ENCODE measurements at places on chromosomes 11 and 22.

GRCh38 chr11:78564490-78565467 lies 9.9 kb downstream of the NARS2 start:
- peak; percentile 76 for DNase-seq

- no peak for DNase-seq
These were observed 660.1 kb downstream of the OPCML start for GRCh38 chr11:132872211-132872610.

GRCh38 chr11:65426839-65427690 lies 4.5 kb downstream of the NEAT1 start:
- DNase-seq: no peak

DNA sequence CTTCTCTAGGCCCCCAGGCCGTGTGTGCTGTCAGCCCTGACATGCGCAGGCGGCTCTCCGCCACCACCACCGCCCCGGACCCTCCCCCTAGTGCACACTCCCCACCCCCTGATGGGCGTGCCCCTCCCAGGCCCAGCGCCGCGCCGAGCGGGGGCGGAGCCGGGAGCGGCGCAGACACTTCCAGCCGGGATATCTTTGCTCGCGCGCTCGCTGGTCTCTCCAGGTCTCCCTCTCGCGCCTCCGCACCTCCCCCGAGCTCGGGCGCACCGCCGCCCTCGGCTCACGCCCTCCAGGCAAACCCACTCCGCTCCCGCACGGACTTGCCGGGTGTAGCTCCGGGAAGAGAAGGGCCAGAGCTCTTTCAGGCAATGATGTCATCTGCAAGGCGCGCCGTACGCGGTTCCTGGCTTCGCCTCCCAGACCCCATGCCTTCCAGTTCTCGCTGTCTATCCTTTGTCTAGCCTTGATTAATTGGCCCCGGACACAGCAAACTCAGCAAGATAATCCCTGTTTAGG lies at the start of gene SCN3B:
Gene SCN3B, minus strand, starts transcription at position 59 of the 516 bp plus-strand sequence. CDS start 823 bp downstream, outside the sequence.
- no peak for DNase-seq

DNA sequence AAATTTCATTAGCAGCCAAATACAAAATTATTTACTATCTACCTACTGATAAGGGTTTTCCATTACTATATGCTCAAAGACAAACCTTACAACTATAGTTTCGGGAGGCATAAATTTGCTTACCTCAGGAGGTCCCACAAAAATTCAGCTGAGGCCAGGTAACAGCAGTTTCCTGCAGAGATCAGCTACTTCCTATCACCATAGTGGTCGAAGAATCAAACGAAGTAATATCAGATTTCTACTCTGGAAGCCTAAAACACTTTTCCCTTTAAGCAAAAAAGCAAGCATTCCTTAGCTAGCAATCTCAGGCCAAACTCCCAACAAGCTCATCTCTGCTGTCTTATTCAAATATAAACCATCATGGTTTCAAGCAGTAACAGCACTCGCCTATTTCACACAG lies 3.1 kb downstream of the NAP1L4 start:
- DNase-seq: no peak

DNA sequence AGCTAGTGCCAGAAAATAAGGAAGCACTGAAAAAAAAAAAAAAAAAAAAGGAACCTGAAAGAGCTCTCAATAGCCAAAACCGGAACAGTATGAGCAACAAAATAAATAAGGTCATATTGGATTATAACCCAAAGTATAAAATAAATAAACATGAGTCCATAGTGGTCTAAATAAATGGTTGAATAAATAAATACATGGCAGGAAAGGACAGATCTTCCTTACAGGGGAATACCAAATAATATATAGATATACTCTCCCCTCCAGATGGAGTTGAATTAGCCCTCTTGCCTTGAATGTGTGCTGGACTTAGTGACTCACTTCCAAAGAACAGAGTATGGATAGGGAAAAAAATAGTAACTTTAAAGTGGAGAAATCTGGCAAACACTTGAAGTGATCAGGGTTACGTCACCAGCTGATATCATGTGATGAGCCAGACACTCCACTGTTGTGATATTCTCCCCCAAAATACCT lies 14.3 kb upstream of the ARRB1 start:
- DNase-seq: no peak

GRCh38 chr11:44877571-44878497 lies 72.8 kb downstream of the TP53I11 start:
- DNase-seq: no peak

- no peak for DNase-seq
These were observed 7.8 kb downstream of the KCNA4 start for GRCh38 chr11:30009060-30009459.

DNA sequence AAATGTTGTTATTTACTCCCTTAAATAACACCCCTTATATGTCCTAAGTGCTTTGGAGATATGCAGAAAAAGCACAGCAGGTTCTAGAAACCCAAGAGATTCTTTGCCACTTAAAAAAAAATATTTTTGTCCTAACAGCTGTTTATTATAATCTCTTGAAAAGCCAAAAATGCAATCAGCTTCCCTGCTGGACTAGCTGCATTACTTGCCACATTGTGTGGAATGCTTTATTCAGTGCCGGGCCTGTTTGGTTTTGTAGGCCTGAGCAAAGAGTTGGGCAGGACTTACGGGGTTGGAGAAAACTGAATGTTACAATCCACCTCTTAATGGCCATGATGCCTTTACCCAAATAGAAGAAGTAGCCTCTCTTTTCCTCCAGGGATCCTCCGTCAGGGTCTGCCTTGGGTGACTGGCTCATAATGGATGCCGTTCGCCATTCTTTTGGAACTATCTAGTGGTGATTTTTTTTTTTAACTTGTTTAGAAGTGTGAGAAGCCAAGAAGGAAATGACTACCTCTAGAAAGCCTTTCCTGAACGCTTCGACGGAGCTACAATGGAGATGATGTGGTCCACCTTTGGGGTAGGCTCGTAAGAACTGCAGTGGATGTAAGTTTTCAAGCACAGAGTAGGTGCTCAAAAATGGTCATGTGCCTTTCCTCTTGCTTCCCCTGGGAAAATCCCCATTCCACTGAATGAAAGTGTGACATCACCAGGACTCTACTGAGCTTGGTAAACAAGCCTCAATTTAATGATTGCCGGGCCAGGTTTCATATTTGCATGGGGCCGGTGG lies 241.3 kb upstream of the NCAM1 start:
- DNase-seq: no peak

GRCh38 chr22:49487950-49488349 lies 339.7 kb downstream of the BRD1 start:
- no peak for DNase-seq

DNA sequence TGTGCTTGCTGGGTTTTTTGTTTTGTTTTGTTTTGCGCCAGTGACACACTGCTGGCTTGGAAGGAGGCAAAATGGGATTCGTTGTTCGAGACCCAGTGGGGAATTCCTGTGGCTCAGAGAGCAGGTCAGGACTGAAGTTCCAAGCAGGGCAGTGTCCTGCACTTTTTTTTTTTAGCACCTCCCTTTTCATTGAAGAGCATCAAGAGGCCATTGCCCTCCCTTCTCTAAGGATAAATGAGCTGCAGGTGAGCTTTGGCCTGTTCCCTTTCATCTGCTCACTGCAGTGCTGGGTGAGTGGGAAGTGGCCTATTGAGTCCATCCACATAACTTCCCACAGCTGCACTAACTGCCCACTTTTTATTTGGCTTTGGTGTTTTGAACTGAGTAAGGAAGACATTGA lies 87.8 kb downstream of the ARHGAP42 start:
- no peak for DNase-seq

GRCh38 chr11:83438438-83438837 lies 152.3 kb upstream of the CCDC90B start:
- no peak for DNase-seq
